ENCODE measurements at places on chromosomes 2 and 18.
A peak's percentile ranks its signal among the peaks of the same experiment; 100 is the strongest.

DNA sequence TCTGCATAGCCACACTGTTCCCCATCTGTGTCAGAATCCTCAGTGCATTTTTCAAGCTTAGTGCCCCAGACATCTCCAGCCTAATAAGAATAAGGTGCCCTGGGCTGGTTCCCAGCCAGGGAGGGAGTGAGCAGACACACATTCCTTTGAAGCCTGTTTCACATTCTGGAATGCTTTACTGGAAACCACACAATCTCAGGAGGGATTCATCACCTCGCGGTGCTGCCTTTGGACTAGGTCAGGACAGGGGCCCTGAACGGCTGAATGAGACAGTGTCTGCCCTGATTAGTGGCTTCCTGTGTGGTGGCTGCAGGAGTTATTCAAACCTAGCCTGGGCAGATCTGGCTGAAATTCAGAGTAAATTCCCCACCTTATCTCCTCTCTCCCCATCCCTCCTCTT lies 108.0 kb upstream of the LDAH start:
- DNase-seq: no peak

DNA sequence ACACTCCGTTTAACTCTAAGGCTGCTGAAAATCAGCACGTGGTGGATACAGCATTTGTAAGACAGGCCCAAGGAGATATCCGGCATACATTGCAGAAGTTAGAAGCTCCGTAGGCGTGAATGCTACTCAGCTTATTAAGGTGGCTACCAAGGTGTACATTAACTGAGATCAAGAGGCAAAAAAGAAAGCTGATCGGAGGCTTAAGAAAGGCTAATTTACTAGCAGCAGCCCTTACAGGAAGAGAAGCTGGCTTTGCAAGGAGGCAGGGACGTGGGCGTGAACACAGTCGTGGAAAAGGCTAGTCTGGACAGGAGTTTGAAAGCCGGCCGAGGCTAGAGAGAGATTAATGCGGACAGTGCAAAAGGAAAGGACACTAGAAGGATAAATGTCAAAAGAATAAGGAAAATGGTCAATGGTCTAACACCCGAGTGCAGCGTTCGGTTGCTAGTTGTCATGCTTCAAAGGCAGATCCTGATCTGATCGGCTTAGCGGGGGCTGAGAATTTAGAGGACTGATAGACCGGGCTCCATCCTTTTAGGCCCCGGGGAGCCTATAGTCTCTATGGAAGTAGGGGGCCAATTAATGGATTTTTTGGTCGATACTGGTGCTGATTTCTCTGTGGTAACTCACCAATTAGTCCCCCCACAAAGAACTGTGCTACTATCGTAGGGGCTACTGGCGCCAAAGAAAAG lies 45.6 kb upstream of the SELENOI start:
- DNase-seq: no peak

GRCh38 chr2:196208915-196209314 lies 37.5 kb upstream of the STK17B start:
- no peak for DNase-seq

- no peak for DNase-seq
These were observed 45.6 kb upstream of the RMP24 start for GRCh38 chr18:35926884-35927283.

DNA sequence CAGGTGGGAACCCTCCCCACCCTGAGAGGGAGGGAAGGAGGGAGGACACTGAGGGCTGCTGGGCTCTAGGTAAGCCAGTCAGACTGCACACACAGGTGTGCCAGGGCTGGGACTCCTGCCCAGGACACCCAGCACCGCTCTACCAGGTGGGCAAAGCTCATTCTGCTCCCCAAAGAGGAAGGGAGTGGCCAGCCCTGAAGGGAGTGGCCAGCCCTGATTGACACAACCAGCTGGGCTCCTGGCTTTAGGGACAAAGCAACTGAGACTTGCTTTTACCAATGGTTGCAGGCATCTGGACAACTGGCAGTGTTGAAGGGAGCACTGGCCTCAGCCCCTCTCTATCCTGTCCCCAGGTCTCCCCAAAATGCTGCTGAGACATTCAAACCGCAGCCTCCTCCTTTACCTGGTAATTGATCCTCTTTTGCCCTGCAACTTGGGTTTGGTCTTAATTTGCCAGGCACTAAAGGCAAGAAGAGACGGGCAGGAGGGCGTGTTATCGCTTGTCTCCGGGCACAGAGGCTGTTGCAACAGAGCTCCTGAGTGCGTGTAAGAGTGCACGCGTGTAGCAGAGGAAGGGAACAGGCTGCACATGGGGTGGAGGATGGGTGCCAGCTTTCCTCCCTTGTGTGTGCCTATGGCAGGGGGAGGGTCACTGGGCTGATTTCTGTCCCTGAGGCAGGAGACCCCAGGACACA lies 14.5 kb upstream of the FOSL2 start:
- DNase-seq: no peak

GRCh38 chr18:79187532-79188277 lies 118.5 kb downstream of the ATP9B start:
- no peak for DNase-seq

GRCh38 chr2:179793238-179793637 lies 68.2 kb downstream of the ZNF385B start:
- DNase-seq: no peak

DNA sequence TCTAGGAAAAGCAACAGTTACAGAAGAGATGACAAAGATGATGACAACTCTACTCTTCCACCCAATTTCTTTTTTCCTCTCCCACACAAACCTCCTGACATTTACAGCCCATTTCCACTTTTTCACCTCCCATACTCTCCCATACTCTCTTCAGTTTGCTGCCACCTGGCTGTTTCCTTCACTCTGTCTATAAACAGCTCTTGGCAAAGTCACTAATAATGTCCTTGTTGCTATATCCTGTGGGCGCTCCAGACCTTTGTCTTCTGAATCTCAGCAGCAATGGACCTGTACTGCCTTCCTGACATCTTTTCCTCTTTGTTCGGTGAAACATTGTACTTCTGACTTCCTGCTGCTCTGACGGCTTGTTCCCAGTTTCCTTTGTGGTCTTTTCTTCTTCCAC lies 60.7 kb upstream of the CAVIN2 start:
- DNase-seq: no peak

- no peak for DNase-seq
These were observed 80.7 kb downstream of the ARHGAP28 start for GRCh38 chr18:6810191-6810590.

DNA sequence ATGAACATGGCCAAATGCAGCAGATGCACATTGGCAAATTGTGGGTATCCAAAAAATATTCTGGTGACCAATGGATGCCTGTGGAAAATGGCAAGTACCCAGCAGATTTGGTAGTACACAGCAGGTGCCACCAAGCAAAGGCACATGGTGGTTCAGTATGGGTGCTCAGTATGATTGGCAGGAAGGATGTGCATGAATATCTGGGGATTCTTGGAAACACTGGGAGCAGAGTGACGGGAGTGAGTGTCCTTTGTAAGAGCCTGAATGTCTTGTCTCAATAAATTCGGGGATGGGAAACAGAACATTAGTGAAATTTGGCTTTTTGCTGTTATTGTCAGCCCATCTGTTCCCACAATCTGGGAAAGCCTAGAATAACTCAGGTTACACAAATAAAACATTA lies 36.8 kb upstream of the ACADL start:
- DNase-seq: no peak

- no peak for DNase-seq
These were observed 321.5 kb upstream of the MAP2 start for GRCh38 chr2:209102319-209102718.

DNA sequence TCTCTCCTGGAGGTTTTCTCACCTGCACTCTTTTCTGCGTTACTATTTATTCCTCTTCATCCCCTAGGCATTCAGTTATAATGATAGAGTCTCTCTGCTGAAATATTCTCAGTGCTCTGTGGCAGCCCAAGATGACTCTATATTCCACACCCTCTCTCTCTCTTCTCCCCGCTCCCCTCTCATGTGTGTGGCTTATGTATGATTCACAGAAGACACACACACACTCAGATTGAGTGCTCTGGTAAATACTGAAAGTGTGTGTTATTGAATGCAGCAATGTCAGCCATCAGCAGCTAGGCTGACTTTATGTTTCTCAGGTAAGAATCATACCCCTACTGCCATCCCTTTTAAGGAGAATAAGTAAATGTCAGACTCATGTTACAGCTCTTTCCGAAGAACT lies 201.2 kb downstream of the SLC4A10 start:
- DNase-seq: no peak

DNA sequence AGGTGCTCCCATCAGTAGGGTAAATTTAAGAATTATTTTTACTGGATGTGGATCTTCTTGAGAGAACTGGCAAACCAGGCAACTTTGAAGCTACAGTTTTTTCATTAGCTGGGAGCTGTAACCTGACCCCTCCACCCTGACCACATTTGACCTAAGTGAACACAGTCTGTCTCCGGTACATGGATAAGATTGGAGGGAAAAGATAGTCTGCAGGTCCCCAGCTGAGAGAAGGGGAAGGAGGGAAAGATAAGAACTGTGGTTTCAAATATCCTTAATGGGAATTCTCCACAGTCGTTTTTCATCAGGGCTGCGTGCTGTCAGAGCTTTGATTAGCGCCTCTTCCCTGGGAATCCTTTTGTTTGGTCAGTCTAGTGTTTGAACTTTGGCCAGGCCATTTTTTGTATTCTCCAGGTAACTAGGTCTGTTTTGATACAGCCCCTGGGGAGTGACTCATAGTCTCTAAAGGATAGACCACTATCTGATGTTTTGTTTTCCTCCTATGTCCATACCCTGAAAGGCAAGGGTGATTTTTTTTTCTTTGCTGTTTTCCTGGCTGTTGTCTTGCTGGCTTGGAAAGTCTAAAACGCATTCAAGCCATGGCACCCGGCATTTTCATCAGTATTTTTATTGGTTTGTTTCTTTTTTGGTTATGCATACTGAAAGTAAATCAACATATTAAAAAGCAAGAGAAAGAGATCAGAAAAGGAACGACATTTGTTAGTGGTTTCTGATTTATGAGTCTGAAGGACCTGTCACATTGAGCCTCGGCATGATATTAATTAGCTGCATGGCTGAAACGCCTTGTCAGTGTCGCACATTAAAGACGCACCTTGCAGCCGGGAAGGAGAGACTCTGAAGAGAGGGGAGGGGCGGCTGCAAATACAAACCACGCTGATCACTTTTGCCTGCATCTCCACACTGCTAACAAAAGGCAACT lies 183.4 kb upstream of the FN1 start:
- peak; percentile 56 for DNase-seq

GRCh38 chr2:221451862-221452788 lies 120.0 kb downstream of the EPHA4 start:
- DNase-seq: no peak

DNA sequence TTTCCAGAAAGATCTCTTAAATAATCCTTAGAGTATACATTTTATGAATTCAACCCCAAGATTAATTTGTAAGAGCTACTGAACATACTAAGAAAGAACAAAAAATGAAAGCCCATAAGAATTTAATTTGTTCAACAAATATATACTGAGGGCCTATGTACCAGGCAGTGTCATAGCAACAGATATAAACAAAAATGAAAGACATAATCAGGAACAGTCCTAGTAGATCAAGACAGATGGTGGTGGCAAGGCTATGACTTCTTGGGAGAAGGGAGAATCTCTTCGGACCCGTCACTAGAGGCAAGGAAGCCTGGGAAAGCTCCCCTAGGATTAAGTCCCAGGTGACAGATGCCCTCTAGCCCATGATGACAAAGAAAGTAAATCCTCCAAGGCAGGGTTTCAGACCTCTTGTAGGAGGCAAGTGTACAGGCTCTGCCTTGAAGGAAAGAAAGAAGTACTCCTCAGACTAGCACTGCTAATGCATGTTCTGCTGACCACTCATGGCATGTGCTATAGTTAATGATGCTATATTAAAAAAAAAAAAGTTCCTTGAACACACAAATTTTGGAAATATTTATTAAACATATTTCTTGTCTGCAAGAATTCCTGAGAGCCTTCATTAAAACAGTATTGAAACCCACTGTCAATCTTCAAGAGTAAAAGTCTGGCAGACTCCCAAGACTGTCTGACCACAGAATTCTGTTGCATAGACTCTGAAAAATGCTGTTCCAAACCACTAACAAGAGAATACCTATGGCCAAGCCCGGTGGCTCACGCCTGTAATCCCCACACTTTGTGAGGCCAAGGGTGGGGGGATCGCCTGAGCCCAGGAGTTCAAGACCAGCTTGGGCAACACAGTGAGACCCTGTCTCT lies 31.5 kb downstream of the NOL10 start:
- DNase-seq: no peak

- DNase-seq: no peak
These were observed 126.4 kb downstream of the CDH2 start for GRCh38 chr18:28050545-28050944.

DNA sequence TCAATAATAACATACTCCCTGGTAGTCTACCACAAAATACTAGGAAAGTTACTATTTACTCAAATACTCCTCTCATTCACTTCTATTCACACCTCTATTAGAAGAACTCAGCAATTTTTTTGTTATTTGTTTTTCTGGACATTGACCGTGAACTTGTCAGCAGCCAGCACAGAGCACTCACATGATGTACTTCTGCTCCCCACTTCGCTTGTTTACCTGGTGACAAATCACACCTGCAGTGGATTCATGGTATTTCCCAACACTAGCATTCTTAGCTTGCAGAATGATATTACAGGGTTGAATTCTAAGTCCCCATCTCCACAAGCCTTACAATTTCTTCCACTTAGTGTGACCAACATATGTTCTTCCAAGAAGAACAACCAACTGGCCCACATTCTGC lies 238.2 kb downstream of the SATB2 start:
- DNase-seq: no peak

GRCh38 chr2:21229302-21229701 lies 105.5 kb downstream of the TDRD15 start:
- DNase-seq: no peak

DNA sequence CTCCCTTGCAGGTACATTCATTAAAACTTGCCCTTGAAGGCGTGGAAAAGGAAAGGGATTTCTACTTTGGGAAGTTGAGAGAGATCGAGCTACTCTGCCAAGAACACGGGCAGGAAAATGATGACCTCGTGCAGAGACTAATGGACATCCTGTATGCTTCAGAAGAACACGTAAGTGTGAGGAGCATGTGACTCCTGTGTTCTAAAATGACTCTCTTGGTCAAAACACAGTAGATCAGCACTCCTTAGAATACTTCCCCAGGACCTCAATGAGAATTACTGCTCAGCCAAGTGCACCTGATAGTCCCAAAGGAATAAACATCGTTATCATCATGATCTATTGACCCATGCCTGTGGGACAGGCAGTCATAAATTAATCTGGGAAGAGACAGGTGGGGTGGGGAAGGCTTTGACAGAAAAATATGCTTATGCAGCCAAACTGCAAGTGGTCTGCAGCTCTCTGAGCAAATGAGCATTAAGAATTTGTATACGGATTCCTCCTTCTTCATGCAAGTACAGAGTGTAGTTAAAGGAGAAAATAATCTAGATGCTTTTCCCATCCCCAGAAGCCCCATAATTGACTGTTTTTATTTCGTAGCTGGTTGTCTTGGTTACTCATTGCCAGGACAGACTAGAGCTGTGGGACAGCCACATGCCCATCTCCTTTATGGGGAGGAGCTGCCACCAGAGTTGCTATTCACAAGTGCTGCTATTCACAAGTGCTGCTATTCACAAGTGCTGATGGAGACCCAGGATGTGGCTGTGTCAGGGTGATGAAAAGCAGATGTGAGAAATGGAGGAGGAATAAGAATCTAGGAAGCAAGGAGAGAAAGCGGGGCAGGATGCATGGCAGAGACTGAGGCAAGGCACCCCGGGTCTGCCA lies 91.0 kb downstream of the MAPRE2 start:
- DNase-seq: no peak

GRCh38 chr2:40480596-40480995 lies 28.7 kb upstream of the SLC8A1 start:
- no peak for DNase-seq

Measured in HEK293T (cell line).